Fibroblast of villous mesenchyme (primary cell): ENCODE measurements at places on chromosomes 13 and 19. TPM values are rescaled to one million over a fixed set of nuclear protein-coding genes. Genes with fewer than 3 reads are reported as not detected.

GRCh38 chr13:73902296-73902695, 231.9 kb downstream of the KLF12 start:
- DNase-seq, result no peak

The CBY2 gene
- not detected in 2 replicates for total RNA-seq

DNA sequence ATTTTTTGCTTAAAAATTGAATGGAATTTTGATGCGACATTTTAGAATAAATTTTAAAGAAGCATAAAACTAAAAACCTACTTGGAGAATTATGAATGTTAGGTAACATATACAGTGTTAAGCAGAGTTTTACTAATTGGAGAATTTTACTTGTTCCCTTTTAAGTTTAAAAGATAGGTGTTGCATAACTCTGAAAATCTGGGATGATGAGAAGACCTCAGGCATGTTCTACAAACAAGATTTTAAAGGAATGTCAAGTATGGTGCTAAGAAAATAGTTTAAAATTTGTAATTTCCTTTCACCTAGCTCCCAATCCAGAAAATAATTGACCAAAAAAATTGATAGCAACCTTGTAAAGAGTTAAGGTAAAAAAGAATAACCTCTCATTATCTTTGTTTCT, 135.8 kb downstream of the RFC3 start:
- peak; percentile 1 for DNase-seq

GRCh38 chr13:25768838-25769237, 283.0 kb downstream of the SHISA2 start:
- no peak for DNase-seq

GRCh38 chr13:99536023-99536422, 34.8 kb downstream of the TM9SF2 start:
- no peak for DNase-seq

DNA sequence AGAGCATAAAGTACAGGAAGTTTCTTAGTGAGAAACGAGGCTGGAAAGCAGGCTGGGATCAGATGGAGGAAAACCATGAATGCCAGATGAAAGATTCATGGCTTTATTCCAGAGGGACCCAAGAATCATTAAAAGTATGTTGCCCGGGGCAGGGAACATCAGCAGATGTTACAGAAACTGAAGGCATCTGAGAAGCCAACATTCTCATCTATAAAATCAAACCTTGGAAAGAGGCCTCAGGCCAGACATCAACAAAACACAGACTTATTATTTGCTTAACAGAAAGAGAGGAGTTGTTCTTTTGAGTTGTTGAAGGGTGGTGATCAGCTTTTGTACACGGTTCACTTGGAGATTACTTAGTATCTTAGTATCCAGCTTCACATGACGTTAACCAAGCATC, 543.6 kb downstream of the RFC3 start:
- peak; percentile 79 for DNase-seq

DNA sequence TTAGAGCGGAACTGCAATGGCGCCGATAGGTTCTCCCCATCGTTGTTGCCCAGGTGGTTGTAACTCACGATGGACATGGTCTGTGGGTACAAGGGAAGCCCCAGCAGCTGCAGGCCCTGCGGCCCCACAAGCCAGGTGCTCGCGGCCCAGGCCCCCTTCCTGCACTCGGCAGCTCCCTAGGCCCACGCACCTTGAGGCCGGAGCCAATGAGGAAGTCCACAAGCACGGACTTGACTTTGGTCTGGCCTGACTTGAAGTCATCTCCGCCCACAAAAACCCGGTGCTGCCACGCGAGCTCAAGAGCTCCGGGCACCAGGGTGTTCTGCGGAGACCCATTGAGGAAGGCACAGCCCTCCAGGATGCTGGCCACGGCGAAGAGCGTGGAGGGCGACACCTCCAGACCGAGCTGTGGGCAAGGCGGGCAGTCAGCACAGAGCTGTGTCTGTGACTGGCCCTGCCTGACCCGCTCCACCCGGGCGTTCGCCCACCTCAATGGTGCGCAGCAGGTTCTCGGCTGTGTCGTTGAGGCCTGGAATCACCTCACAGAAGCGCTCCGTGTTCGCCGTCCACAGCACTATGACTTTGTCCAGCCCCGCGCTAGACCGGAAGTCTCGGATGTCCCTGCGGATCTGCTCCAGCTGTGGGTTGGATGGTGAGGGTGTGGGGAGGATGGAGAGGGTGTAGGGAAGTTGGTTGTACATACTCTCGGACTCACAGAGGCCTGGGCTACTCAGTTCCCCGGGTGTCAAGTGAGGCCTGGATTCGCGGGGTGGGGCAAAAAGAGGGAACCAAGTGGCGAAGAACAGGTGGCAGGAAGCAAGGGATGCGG, 1.9 kb downstream of the ISYNA1 start:
- DNase-seq, result no peak

DNA sequence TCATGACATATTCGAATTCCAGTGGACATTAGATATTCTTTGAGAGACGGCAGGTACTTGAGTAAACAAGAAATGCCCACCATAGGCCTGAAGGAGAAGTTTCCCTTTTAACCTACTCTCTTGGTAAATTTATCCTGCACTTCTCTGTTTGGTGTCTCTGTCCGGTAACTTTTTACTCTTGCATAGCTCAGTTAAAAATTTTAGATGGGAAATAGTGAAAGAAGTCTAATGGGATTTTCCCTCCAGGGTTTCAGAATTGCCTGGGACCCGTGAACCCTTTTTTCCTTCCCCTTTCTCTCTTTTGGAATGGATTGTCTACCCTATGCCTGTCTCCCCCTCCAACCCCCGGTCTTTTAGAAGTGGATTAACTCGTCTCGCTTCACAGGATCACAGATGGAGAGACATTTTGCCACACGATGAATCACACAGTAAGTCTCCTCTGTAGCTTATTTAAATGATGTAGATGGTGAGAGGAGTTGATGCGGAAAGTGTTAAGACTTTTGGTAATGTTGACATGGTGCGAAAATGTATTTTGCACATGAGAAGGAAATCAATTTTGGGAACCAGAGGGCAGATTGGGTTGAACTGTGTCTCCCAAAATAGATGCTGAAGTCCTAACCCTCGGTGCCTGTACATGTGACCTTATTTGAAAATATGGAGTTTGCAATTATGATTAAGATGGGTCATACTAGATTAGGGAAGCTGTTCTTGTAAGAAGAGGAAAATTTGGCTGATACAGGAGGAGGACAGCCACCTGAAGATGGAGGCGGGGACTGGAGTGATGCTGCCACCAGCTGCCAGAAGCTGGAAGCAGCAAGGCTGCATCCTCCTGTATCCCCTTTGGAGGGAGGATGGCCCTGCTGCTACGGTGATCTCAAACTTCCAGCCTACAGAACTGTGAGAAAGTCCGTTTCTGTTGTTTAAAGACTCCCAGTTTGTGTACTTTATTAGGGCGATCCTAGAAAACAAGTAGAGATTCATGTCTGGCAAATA, 711 bp upstream of the MIPEP start:
- DNase-seq, result no peak

DNA sequence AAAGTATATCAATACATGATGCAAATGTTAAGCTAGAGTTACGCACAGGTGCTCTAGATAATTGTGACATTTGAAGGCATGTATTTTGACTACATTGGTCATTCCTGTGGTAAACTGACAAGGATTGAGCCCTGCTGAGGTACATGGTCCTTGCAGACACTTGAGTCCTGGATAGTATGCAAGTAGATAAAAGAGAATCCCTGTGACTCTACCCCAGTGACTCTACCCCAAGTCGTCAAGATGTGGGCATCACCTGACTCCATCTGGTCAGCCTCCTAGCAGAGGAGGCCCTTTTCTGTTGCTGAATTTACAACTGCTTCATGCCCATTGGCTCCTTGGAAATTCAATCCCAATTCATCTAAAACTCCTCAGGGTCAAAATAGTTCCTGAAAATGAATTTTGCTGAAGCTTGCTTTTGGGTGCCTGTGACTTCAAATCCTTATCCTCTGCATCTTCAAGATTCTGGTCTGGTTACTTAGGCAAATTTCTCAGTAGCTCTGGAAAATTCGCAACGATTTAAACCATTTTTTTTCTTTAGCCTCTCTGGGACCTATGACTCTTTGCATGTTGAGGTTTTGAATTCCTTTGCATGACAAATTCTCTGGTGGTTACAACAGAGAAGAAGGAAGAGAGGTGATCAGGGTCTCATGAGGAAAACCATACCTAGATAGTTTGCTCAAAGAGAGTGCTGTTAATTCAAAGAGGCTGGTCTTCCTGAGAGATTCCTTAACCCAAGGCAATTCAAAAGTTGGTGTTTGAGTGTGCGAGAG, 422.1 kb downstream of the FGF9 start:
- peak; percentile 13 for DNase-seq

DNA sequence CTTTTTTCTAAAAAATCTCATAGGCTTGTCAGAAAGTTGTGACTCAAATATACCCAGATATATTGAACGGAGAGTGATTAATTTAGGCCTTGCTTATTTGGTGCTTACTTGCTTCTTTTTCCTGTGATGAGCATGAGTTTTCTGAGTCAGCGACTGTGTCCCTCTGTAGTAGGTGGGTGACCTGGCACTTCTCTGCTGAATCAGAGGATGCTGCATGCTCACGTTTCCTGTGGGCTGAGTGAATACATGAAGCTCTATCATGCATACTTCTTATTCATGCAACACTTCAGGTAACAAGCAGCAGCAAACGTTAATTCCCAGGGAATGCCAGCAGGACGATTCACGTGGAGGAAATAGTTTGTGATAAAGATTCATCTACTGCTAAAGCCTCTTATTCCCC, 245.0 kb downstream of the KLF5 start:
- DNase-seq, result no peak

DNA sequence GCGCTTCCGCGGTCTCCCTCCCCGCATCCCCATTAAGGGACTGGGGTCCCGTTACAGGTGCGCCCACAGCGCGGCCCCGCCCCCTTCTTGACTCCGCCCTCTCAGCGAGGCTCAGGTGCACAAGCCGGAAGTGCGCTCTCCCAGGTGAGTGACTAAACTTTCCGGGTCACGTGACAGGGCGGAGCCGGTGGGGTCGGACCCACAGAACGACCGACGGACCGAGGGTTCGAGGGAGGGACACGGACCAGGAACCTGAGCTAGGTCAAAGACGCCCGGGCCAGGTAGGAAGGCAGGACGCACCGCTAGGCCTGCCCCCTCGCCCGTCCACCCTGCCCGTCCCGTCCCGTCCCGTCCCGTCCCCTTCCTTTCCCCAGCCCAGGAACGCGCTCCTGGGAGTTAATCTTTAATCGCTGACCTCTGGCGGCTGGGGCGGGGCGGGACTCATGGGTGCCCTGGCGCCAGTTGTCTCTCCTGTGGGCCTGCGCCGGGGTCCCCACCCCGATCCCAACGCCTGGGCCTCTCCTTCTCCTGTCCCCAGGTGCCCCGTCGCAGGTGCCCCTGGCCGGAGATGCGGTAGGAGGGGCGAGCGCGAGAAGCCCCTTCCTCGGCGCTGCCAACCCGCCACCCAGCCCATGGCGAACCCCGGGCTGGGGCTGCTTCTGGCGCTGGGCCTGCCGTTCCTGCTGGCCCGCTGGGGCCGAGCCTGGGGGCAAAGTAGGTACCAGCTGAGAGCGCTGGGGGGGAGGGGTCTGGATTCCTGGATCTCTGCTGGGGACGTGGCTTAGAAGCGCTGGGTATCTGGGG, at the start of gene CRB3:
TSS of gene CRB3 (plus strand) at position 202 of the 804 bp plus-strand sequence. CDS start at position 633, 431 bp downstream.
- no peak for DNase-seq

The CXCL17 gene
- total RNA-seq, result not detected in 2 replicates

DNA sequence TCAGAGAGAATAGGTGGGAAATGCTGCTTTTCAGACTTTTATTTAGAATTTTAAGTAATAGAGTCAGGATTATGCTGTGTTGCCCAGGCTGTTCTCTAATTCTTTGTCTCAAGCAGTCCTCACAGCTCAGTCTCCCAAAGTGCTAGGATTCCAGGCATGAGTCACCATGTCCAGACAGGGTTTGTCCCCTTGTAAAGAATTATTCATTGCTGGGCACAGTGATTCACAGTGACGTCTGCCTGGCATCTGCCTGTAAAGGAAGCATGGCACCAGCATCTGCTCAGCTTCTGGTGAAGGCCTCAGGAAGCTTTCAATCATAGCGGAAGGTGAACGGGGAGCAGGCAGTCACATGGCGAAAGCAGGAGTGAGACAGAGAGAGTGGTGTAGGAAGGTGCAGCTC, 17.7 kb downstream of the ZNF763 start:
- DNase-seq, result no peak

DNA sequence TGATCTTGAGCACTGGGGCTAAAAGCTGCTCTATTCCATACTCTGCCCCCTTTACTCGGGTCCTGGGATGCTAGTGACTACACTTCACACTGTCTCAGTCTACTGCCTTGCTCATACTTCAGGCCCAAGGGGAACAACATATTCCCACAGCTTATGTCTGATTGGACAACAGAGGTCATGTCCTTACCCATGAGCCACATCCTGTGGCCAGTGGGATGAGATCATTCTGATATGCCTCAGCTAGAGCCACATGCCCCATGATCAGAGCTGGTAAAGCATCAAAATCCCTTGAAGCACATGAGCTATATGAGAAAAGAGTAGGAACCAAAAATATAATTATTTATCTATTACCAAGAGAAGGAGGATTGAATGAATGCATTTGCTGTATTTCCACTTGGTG, 290.1 kb upstream of the TSHZ3 start:
- DNase-seq, result peak; percentile 3

GRCh38 chr19:55160128-55160985, 2.8 kb upstream of the TNNI3 start:
- DNase-seq, result peak; percentile 77

DNA sequence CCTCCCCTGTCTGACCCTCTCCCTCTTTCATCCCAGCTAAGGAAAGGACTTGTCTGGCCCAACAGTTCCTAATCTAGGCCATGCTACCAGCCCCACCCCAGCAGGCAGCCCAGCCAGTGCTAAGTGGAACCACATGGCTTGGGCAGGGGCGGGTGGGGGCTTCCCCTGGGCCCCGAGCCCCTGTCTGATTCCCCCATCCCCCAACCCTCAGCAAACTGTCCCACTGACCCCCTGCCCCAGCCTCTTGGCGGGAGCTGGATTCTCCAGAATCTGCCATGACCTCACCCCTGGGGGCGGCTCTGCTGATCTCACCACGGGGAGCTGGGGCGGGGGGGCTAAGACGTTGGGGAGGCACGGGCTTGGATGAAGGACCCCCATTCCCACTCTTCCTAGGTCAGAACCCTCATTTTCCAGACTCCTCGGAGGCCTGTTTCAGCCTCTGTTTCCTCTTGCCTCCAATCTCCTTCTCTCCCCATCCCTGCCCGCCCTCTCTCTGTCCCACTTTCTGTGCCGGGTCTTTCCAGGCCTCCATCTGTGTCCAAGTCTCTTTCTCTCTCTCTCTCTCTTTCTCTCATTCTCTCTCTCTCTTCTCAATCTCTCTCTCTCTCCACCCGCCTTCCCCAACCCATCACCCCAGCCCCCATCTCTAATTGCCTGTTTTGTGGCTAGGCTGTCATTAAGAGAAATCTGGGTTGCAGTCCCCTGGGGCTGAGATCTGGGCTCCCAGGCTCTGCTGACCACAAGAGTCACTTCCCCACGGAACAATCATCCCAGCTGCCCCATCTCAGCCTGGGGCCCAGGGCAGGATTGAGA, 2.7 kb downstream of the COL5A3 start:
- DNase-seq, result peak; percentile 77

DNA sequence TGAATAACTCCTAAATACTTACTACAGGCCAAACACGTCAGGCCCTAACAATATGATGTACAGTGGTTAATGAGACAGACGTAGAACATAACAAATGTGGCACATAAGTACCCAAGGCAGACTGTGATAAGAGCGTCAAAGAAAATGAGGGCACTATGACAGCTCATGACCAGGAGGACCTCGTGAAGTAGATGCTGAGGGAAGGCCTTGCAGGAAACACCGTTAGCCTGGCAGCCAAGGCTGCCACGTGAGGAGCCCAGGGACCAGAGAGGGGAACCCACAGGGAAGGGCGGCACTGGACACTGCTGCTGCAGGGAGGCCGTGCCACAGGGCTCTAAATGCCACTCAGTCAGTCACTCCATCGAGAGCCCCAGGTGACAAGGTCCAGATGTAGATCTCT, 5.7 kb downstream of the TUBGCP3 start:
- DNase-seq, result no peak

The PROZ gene
- under 0.01 TPM in 1 of 2 replicates, not detected in the other for total RNA-seq
